ENCODE measurements at places on chromosomes 5 and 9. TPM values are rescaled to one million over a fixed set of nuclear protein-coding genes. Genes with fewer than 3 reads are reported as not detected.

DNA sequence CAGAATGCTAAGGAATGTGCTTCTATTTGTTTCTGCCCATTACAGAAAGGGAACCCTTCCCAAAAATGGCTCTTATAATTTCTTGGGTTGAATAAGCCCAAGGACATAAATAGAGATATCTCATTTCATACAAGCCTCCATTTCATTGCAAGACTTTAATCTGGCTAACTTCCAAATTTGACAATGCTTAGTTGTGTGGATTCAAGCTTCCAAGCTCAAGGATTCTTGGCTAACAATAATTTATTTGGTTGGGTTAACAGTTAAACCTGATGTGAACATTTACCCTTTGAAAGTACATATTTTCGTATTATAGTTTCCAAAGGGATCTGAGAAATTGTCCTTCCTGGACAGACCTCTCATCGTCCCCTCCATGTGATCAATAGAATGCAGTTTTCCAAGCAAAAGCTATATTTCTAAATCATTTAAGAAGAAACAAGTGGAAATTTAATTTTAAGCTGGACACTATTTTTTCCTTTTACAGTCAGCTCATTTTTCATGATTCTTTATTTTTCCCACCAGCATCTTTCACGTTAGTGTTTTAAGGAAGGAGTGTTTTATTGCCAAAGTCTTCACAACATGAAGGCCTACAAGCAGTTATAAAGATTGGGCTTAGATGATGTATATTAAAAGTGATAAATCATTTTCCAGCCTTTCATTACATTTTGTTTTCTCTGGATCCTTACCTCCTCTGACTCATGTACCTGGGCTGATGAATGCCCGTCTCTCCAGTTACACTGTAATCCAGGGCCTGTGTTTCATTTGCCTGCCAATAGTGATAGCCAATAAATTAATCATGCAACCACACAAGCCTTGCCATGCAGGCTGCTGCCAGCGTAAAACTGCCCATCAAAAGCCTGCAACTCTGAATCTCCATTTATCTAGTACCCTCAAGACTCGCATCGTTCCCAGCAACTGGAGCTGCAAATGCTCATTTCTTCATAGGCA, 176.7 kb downstream of the NTRK2 start:
- DNase-seq: no peak
- no peak overlapping the region for H3K27ac ChIP-seq
- H3K36me3 ChIP-seq: no peaks in the 10 kb centered on the region
- H3K4me1 ChIP-seq: no peaks in the 10 kb centered on the region
- no peaks in the 10 kb centered on the region for H3K27me3 ChIP-seq

- no peak overlapping the region for H3K27ac ChIP-seq
- H3K36me3 ChIP-seq: no peaks in the 10 kb centered on the region
These were observed 240.3 kb downstream of the AGTPBP1 start for GRCh38 chr9:85501456-85501855.

The ACTL7A gene
- not detected for total RNA-seq

The ICE1 gene
- 20.1 TPM for total RNA-seq

The LTC4S gene
- total RNA-seq: 5.0 TPM

DNA sequence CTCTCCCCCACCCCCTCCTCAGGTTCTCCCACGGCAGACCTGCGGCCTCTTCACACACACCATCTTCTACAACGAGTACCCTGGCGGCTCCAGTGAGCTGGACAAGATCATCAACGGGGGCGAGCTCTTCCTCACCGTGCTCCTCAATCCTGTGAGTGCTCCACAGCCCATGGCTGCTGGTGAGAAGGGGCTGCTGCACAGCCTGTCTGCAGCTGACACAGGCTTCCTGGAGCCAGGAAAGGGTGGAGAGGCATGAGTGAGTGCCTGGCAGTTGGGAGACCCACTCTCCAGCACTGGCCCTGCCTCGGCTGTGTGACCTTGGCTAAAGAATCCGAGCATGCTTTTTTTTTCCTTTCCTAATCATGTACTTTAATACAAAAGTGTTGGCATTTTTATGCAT, 31.3 kb downstream of the NDST1 start:
- no peak for DNase-seq
- peaks cover 11% of the 10 kb centered on the region for H3K4me1 ChIP-seq
- H3K4me3 ChIP-seq: no peak overlapping the region
- H3K27ac ChIP-seq: no peak overlapping the region

DNA sequence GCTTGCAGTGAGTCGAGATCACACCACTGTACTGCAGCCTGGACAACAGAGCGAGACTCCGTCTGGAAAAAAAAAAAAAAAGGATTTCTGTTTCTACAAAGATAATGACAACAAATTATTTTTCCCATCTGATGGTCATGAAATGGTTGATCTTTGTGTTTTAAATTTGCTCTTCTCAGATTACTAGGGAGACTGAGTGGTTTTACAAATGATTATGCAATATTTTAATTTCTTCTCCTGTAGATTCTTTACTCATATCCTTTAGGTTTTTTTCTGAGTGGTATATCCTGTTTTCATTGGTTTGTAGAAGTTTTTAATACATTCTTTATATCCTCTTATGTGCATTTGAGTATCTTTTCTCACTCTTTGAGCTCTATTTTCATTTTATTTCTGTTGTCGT, 20.6 kb upstream of the AUH start:
- no peaks in the 10 kb centered on the region for H3K4me1 ChIP-seq
- no peak overlapping the region for H3K4me3 ChIP-seq
- no peak for DNase-seq
- no peaks in the 10 kb centered on the region for H3K36me3 ChIP-seq
- H3K27ac ChIP-seq: no peak overlapping the region

GRCh38 chr5:9207817-9208418, 338.0 kb downstream of the SEMA5A start:
- no peak overlapping the region for H3K4me3 ChIP-seq
- no peaks in the 10 kb centered on the region for H3K27me3 ChIP-seq
- DNase-seq: peak; percentile 82
- H3K4me1 ChIP-seq: no peaks in the 10 kb centered on the region
- H3K27ac ChIP-seq: no peak overlapping the region

GRCh38 chr5:31106691-31107090, 86.8 kb upstream of the CDH6 start:
- H3K36me3 ChIP-seq: no peaks in the 10 kb centered on the region
- DNase-seq: no peak
- no peak overlapping the region for H3K4me3 ChIP-seq

DNA sequence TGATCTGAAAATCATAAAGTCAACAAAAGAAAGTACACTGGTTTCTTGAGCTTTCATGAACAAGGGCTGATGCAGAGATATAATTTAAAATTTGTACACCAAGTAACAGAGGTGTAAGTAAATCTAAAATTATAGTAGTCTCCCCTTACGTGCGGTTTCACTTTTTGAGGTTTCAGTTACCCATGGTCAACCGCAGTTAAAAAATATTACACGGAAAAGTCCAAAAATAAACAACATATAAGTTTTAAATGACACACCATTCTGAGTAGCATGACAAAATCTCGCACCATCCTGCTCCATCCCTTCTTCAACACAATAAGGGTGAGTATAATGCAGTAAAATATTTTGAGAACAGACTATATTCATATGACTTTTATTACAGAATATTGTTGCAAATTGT, 54.4 kb downstream of the AUH start:
- no peaks in the 10 kb centered on the region for H3K36me3 ChIP-seq
- peaks cover 23% of the 10 kb centered on the region for H3K4me1 ChIP-seq

The SIT1 gene
- total RNA-seq: 2.0 TPM

GRCh38 chr9:4486176-4486575, 4.1 kb upstream of the SLC1A1 start:
- H3K27me3 ChIP-seq: no peaks in the 10 kb centered on the region
- no peak for DNase-seq
- no peak overlapping the region for H3K4me3 ChIP-seq

- no peak for DNase-seq
- H3K27ac ChIP-seq: peak overlapping the region; percentile 96
- peak overlapping the region; percentile 81 for H3K4me3 ChIP-seq
- H3K4me1 ChIP-seq: peaks cover 38% of the 10 kb centered on the region
These were observed 790 bp downstream of the PTAR1 start for GRCh38 chr9:69759021-69759420.

- H3K4me3 ChIP-seq: no peak overlapping the region
- H3K27me3 ChIP-seq: no peaks in the 10 kb centered on the region
- H3K36me3 ChIP-seq: no peaks in the 10 kb centered on the region
These were observed 313.5 kb upstream of the PDE4D start for GRCh38 chr5:60207040-60207439.

DNA sequence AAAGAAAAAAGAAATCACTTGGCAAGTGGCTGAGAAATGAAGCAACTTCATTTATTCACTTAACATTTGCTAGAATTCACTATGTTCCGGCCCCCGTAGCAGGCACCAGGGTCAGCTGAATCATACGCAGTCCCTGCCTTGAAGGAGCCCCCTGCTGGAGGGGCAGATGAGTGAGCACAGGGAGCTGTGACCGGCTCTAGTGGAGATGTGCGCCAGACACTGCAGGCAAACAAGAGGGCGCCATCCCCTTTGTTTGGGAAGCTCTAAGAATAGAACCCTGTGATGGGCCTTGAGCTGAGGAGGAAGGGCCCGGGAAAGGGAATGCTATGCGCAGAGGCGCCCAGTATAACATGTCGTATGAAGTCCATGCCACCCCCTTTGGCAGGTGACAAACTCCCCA, 20.2 kb upstream of the RPL26L1 start:
- no peak for DNase-seq
- no peaks in the 10 kb centered on the region for H3K4me1 ChIP-seq
- no peak overlapping the region for H3K4me3 ChIP-seq
- no peak overlapping the region for H3K27ac ChIP-seq
- H3K27me3 ChIP-seq: no peaks in the 10 kb centered on the region

The AFAP1L1 gene
- 66.5 TPM for total RNA-seq

DNA sequence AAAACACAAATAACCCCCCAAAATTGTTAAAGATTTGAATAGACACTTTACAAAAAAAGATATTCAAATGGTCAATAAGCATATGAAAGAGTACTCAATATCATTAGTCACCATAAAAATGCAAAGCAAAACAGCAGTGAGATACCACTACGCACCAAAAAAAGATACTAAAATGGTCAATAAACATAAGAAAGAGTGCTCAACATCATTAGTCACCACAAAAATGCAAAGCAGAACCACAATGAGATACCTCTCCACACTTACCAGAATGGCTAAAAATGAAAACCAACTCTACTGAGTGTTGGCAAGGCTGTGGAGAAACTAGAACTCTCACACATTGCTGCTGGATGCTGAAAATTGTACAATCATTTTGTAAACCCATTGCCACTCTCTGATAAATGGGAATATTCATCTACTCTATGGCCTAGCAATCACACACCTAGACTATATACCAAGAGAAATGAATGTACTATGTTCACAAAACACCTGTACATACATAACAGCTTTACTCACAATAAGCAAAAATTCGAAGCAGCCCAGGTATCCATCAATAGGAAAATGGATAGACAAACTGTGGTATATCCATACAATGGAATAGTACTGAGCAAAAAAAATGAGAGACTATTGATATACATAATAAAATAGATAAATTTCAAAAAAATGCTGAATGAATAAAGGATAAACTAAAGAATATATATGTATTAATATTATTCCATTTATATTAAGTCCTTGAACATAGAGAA, 205.0 kb upstream of the DAPK1 start:
- H3K4me3 ChIP-seq: no peak overlapping the region
- no peak for DNase-seq
- H3K27me3 ChIP-seq: no peaks in the 10 kb centered on the region
- no peaks in the 10 kb centered on the region for H3K4me1 ChIP-seq

The ZNG1A gene
- total RNA-seq: 59.7 TPM

The C9orf153 gene
- total RNA-seq: not detected

The PCDHB6 gene
- total RNA-seq: under 0.01 TPM

DNA sequence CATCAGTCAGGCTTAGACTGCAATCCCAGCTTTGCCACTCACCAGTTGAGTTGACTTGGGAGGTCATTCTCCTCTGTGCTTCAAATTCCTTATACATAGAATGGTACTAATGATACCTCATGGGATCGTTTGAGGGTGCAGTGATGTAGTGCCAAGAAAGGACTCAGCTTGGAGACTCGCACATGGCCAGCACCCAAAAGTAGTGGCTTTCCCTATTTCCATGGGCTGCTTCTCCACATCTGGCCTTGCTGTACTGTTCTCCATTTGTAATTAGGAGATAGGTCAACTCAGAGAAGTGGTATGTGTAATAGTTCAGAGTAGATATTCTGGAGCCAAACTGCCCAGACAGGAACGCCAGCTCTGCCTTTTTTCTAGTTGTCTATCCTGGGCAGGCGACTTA, 5.5 kb downstream of the CCL19 start:
- H3K4me1 ChIP-seq: peaks cover 12% of the 10 kb centered on the region
- no peaks in the 10 kb centered on the region for H3K27me3 ChIP-seq
- no peak overlapping the region for H3K27ac ChIP-seq
- H3K4me3 ChIP-seq: no peak overlapping the region
- H3K36me3 ChIP-seq: peaks cover 12% of the 10 kb centered on the region

GRCh38 chr5:103772248-103772647, 209.7 kb upstream of the NUDT12 start:
- no peaks in the 10 kb centered on the region for H3K36me3 ChIP-seq
- DNase-seq: no peak
- H3K4me3 ChIP-seq: no peak overlapping the region
- no peaks in the 10 kb centered on the region for H3K4me1 ChIP-seq

GRCh38 chr5:115758356-115758755, 58.1 kb downstream of the CDO1 start:
- no peak overlapping the region for H3K4me3 ChIP-seq
- no peak overlapping the region for H3K27ac ChIP-seq
- no peaks in the 10 kb centered on the region for H3K36me3 ChIP-seq
- no peaks in the 10 kb centered on the region for H3K4me1 ChIP-seq

DNA sequence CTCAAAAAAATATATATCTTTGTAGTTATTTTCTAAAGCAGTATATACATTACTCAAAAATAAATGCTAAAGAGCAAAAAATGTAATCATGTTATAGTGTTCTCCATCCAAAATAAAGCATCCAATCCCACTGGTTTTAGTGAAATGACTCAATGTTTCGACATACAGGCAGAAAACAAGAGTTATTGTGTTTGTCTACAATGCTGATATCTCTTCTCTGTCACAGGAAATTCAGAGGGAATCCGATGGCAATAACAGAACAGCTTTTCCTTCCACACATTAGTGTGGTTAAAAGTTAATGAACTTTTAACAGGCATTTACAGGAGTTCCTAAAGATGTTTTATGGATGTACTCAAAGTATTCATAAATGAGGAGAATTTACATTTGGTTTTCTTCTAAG, 12.0 kb downstream of the TTC33 start:
- no peak overlapping the region for H3K4me3 ChIP-seq
- H3K36me3 ChIP-seq: peaks cover 38% of the 10 kb centered on the region
- DNase-seq: no peak

- no peak overlapping the region for H3K4me3 ChIP-seq
- H3K27me3 ChIP-seq: no peaks in the 10 kb centered on the region
- H3K27ac ChIP-seq: no peak overlapping the region
- peak; percentile 21 for DNase-seq
These were observed 30.8 kb upstream of the SARDH start for GRCh38 chr9:133768859-133769510.

GRCh38 chr9:26170190-26170589, 491.9 kb upstream of the TUSC1 start:
- no peaks in the 10 kb centered on the region for H3K36me3 ChIP-seq
- DNase-seq: peak; percentile 12
- no peaks in the 10 kb centered on the region for H3K4me1 ChIP-seq
- no peak overlapping the region for H3K4me3 ChIP-seq

GRCh38 chr5:142984011-142984410, 213.8 kb downstream of the ARHGAP26 start:
- no peak overlapping the region for H3K4me3 ChIP-seq
- H3K4me1 ChIP-seq: peaks cover 40% of the 10 kb centered on the region
- H3K27ac ChIP-seq: no peak overlapping the region

Measured in stomach (tissue), 19 donors.